Stimulated activated CD8-positive, alpha-beta memory T cell treated with anti-CD3 and anti-CD28 coated beads, Interleukin-2, amount 100 ng/mL, for 1 hour (primary cell): ENCODE measurements at places on chromosomes 5 and 9.

DNA sequence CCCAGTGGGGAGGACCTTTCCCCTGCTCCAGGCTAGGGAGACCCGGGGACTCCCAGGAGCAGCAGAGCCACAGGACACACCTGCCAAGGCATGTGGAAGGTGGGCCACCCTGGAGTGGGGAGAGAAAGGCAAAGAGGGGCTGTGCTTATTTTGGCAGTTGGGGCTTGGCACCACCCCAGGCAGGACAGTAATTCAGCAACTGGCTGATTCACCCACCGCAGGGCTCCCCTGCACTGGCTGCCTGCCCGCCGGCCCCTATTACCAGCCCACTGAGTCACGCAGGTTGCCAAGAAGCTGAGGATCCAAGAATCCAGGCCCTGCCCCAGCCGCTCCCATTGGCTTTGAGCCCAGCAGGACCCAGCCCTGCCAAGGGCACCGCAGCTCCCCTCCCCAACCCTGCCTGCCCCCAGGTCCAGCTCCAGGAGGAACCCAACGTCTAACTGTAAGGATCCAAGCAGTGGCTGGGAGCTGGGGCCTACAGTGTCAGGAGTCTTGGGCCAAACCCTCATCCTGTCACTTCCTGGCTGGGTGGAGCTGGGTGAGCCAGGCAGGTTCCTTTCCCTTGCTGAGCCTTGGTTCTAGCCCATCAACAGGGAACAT is 14.2 kb upstream of the RALGDS start:
- no peak for DNase-seq

DNA sequence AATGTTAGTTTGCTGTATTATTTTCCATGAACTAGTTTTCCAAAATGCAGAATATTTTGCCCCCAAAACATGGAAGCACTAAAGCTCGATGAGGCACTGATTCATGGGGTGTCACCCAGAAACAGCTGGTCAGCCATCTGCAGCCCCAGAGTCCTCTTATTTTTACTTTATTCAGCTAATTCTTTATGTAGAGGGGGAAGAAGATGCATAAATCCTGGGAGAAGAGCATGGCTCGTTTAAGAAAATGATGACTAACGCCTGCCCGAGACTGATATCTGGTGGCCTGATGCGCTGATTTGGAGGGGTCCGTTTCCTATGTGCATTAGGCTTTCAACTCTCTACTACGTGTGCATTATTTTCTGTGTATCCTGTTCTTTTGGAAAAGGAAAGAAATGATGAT is 390.3 kb upstream of the MEF2C start:
- DNase-seq, result no peak

GRCh38 chr5:99033014-99033900 is 104.5 kb upstream of the CHD1 start:
- no peak for DNase-seq

- DNase-seq, result no peak
Measured at GRCh38 chr5:11672385-11673085, 231.7 kb downstream of the CTNND2 start.

DNA sequence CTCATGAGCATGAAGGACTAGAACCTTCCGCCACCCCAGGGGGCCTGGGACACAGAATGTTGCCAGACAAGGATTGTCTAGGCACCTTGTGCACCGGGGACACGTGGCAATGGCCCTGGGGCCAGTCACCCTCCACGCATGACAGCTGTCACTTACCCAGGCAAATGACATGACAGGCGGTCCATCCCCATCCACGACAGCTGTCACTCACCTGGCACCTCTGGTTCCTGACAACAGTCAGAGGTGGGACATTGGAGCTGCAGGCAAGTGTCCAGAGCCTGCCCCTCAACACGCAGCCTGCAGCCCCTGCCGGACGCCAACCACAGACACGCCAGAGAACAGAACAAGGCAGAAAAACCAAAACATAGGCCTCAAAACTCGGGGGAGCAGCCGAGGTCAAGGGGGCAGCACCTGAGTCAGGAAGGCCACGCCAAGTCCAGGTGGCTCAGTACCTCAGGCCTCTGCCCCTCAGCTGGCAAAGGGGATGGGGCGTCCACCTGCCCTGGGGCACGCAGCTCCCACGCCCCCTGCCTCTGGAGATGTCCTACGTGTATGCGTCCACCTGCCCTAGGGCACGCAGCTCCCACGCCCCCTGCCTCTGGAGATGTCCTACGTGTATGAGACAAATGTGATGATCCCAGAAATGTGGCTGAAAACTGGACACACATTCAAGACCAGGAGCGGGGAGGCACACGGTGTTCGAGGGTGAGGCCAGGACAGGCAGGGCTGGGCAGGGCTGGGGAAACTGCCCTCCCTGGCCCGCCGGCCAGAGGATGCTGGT is 14.5 kb downstream of the VAV2 start:
- no peak for DNase-seq

GRCh38 chr5:52864884-52865283 is 77.2 kb downstream of the ITGA1 start:
- DNase-seq, result no peak

GRCh38 chr5:44983006-44983405 is 174.3 kb downstream of the MRPS30 start:
- DNase-seq, result no peak

DNA sequence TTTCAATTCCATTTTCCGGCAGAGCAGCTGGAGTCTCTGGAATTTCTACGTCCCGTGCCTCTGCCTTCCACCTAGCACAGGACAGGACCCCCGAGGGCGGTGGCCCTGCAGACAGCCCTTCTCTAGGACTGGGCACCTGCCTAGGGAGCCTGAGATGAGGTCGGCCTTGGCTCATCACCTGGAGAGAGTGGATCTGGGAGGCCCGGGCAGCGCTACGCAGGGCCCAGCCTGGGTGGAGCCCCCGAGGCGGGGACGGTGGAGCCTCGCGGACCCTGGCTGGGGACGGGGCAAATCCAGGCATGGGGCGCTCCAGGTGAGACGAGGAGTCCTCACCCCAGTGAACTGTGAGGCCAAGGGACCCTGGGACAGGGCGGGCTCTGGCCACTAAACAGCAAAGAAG is 114.5 kb downstream of the MTRR start:
- DNase-seq, result no peak

GRCh38 chr5:154544646-154545045 is 66.6 kb upstream of the HAND1 start:
- DNase-seq, result no peak

GRCh38 chr5:96157841-96158291 is 196.2 kb upstream of the ELL2 start:
- DNase-seq, result no peak

- no peak for DNase-seq
Measured at GRCh38 chr5:78751872-78752271, 103.3 kb upstream of the LHFPL2 start.

DNA sequence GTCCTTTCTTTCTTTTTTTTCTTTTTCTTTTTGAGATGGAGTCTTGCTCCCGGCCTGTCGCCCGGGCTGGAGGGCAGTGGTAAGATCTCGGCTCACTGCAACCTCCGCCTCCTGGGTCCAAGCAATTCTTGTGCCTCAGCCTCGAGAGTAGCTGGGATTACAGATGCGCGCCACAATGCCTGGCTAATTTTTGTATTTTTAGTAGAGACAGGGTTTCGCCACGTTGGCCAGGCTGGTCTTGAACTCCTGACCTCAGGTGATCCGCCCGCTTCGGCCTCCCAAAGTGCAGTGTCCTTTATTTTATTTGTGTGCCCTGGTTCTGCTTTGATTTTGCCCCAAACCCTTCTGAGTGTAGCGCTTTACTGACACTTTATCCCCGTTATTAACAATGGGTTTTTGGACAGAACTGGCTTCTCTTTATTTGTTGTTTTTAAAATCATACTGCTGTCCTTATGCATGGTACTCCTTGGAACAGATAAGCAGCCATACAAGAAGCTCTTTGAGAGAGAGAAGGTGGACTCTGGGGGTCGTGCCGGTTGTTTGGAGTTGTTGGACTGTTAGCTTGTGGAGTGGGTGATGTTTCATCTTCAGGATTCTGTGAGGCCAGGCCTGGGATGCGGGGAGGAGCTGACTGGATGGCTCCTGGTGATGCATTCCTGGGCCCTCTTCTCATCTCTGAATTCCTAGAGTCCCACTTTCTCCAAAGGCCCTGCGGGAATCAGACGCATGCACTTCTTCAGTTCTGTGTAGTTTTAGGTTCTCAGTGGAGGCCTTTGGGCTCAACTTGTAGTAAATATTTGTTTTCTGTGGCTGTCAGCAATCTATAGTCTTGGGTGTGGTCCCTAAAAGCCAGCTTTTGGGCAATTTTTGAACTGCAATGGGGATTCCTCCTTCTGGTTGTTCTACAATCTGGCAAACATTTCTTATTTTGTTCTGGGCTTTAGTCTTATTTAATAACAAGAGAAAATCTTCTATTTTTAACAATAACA is 47.8 kb downstream of the PTTG1 start:
- no peak for DNase-seq

DNA sequence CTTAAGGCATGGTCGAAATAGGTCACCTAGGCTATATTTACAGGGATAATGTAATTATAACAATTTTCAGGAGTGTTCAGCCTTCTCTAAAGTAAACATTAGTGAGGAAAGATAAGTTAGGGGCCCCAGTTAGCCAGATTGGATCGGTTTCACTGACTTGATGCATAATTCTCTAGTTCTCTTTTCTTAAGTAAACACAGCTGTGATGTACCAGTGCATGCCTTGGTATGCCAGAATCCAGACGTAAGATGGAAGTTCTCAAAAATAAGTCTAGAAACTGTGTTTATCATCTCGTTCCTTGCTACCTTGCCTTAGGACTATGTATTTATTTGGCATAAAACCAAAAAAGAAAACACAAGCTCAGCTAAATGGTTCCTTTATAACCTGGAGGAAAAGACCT is 442.2 kb upstream of the CLINT1 start:
- no peak for DNase-seq

- no peak for DNase-seq
Measured at GRCh38 chr5:38468202-38468673, 88.2 kb downstream of the LIFR start.
